ENCODE measurements at places on chromosomes 2 and 18.

- peak; percentile 41 for DNase-seq
Observed at GRCh38 chr2:201964631-201965206, 68.9 kb upstream of the FZD7 start.

- no peak for DNase-seq
Observed at GRCh38 chr18:76231402-76231801, 263.6 kb downstream of the ZNF516 start.

DNA sequence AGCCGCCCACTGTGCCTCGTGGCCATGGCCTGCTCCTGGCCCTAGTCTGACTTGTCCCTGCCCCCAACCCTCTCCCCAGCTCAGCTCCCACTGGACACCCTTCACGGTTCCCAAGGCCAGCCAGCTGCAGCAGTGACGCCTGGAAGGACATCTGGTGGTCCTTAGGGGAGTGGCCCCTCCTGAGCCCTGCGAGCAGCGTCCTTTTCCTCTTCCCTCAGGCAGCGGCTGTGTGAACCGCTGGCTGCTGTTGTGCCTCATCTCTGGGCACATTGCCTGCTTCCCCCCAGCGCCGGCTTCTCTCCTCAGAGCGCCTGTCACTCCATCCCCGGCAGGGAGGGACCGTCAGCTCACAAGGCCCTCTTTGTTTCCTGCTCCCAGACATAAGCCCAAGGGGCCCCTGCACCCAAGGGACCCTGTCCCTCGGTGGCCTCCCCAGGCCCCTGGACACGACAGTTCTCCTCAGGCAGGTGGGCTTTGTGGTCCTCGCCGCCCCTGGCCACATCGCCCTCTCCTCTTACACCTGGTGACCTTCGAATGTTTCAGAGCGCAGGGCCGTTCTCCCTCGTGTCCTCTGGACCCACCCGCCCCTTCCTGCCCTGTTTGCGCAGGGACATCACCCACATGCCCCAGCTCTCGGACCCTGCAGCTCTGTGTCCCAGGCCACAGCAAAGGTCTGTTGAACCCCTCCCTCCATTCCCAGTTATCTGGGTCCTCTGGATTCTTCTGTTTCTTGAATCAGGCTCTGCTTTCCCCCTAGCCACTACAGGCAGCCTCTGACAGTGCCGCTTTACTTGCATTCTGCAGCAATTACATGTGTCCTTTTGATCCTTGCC, 35.8 kb downstream of the ANO7 start:
- peak; percentile 63 for DNase-seq

GRCh38 chr2:56267415-56267788, 83.6 kb downstream of the CCDC85A start:
- no peak for DNase-seq

DNA sequence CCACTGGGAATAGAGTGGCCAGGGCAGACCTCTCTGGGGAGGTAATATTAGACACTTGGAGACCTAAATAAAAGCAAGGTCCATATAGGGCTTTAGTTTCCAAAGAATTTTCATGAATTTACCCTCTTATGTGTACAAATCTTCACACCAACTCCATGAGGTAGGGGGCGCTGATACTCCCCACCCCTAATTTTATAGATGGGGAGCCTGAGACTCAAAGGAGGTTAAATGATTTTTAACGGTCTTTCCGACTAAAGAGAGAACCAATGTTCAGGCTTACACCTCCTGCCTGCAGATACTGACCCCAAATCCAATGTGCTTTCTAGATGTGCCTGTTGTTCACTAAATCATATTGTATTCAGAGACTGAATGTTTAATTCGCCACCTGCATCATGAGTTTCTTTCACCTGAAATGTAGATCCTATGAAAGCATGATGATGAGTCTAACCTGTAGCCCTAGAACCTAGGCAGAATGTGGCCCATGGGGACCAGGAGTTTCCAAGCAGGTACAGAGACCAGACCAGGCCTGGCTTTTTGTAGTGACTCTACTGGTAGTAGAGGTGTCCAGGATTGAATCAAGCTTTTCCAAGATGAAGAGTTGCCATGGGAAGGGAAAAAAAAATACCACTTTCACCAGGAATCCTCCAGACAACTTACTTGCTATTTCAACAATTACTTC, 16.8 kb upstream of the PAX3 start:
- DNase-seq = no peak

DNA sequence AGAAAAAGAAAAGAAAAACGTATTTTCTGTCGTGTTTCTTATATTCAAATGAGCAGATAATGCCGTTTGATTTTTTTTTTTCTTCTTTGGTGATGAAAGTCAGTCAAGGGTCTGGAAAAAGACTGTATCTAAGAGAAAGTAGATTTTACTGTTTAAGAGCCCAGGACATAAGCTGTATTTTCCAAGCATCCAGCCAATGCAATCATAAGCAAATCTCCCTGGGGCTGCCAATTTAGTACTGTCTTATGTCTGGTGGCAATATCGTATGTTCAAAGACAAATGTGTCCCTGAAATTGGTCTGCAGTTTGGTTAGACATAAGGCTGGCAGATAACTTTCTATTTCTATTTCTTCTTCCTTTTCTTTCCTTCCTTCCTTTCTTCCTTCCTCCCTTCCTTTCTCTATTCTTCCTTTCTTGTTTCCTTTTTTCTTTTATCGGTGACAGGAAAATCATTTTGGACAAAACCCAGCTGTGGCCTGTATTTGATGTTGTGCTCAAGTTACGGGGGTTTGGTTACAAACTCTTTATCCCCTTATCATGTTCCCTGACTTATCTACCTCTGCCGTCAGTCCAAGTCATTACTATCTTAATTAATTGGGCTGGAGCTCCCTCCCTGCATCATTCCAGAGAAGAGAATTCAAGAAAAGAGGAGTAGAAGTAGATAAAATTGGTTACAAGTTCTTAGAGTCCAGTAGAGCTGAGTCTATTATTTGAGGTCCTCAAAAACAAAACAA, 683.4 kb upstream of the FSHR start:
- DNase-seq = no peak

GRCh38 chr2:205590759-205591158, 91.5 kb upstream of the NRP2 start:
- DNase-seq = peak; percentile 84

DNA sequence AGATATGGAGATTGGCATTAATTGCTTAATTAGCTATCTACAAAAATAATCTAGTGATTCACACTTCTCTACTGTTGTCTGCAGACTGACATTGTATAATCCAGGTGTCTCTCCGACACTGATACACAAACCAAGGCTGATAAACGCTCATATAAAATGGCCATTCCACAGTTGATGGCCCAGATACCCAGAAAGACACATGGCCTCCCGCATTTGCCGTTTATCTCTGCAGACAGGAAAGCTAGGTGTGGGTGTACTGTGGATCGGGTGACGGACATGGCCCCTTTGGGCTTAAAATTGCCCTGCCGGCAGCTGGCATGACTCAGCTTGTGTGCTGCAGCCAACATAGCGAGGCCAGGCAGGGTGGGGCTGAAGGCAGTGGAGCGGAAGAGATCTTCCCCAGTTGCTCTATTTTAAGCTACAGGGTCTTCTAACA, 18.5 kb downstream of the PMAIP1 start:
- DNase-seq = peak; percentile 66

DNA sequence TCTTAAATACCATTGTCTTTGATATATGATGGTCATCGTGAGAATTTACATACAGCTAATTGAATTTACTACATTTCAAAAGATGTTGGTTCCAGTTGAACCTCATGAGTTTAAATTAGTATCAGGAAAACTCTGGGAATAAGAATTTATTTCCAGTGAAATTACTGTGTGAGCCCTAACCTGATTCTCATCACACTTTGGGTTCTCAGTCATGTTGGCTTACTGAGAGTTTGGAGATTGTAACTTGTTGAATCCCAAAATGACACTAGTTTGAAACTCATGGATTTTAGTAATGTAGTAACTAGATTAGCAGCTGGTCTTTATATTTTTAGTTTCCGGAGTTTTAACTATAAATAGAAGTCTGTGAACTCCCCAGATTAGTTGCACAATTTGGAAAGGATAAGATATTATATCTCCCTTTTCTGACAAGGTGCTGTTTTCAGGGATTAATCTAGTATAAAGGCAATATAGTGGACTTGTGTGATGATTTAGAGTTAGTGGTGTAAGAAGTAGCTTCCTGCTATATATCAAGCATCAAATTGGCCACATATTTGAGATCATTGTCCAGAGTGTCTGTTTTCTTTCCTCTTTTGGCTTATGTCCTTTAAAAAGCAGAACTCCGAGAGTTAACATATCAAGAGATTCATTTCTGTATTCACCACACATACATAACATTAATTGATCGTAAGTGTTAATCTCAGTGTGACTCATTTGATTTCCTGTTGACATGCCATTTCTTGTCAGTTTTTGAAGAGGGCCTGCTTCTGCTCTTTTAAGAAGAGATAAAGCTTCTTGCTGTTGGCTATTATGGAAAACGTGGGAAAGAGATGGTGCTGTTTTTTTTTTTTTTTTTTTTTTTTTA, 15.7 kb downstream of the NDUFV2 start:
- no peak for DNase-seq

GRCh38 chr2:45768208-45768607, 116.7 kb downstream of the PRKCE start:
- DNase-seq = no peak

- DNase-seq = peak; percentile 3
Observed at GRCh38 chr18:73784853-73785252, 362.8 kb downstream of the FBXO15 start.

DNA sequence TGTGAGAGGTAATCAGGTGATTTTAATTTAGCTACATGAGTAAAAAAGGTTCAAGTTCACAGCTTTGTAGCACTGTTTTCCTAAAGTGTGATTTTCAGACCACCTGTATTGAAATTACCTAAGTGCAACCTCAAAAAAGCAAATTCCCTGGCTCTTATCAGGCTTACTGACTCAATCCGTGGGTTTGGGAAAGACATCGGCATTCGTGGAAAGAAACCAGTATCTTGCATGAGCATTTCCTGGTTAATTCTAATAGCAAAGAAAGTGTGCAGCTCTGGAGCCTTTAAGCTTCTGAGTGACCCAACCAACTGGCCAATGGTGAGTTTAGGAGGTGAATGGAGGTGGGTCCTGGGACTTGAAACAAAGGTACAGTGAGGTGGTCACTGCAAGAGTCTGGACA, 300.9 kb downstream of the NBAS start:
- DNase-seq = no peak

- no peak for DNase-seq
Observed at GRCh38 chr2:173891315-173892037, 73.7 kb downstream of the SP3 start.

DNA sequence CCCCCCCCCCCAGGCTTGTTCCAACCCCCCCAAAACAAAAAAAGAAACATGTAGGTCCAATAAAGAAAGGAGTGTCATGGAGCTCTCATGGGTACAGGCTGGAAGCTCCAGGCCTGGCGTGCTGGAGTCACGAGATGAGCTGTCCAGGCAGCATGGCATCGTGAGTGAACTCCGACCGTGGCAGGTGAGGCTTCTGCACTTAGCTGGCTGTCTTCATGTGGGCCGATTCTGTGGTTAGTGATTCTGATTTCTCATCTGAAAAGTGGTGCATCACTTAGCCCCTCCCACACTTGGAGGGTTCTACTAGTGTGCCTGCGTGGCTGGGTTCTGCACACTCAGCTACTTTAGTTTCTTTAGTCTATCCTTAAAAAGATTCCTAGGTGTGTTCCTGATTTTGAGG, 126.4 kb upstream of the MGAT5 start:
- no peak for DNase-seq
